ENCODE measurements at places on chromosomes 1 and 21. TPM values are rescaled to one million over a fixed set of nuclear protein-coding genes. Genes with fewer than 3 reads are reported as not detected.

Gene VASH2
- total RNA-seq, result 4.2 TPM

Gene CHI3L2
- total RNA-seq, result 0.40 TPM

Gene MROH7
- total RNA-seq, result not detected

Gene AKIRIN1
- 44.0 TPM for total RNA-seq
